Kidney (tissue), 22 donors: ENCODE measurements at places on chromosomes 7 and 10. TPM values are rescaled to one million over a fixed set of nuclear protein-coding genes. Genes with fewer than 3 reads are reported as not detected.
A peak's percentile ranks its signal among the peaks of the same experiment; 100 is the strongest.

DNA sequence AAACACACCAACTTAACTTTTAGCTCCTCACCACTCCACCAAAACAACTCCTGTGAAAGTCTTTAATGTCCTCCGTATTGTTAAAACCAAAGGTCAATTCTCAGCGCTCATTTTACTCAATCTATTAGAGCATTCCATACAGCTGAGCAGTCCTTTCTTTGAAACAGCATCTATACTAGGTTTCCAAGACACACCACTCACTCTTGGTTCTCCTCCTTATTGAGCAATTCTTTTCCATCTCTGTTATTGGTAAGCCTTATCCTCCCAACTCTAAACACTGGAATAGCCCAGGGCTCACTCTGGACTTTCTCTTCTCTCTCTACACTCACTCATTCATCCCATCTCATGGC lies 34.9 kb downstream of the COA1 start:
- H3K27ac ChIP-seq: no peak overlapping the region
- no peak overlapping the region for H3K4me3 ChIP-seq
- H3K27me3 ChIP-seq: no peaks in the 10 kb centered on the region
- no peak for DNase-seq

DNA sequence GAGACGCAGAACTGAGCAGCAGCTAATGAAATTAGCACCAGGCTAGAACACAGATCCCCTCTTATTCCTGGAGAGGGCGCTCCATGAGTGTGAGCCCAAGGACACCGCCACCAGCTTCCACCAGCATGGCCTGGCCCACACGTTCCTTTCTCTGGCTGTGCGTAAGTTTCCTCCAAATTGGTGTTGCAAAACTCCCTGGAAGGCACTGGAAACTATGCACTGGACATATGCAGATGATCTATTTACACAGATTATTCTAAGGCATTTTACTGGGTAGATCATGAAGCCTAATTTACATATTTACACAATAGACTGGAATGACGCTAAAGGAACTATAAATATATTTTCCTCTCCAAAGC lies 455.6 kb upstream of the FOXK1 start:
- H3K27ac ChIP-seq: no peak overlapping the region
- no peak overlapping the region for H3K4me3 ChIP-seq
- no peak for DNase-seq
- no peaks in the 10 kb centered on the region for H3K4me1 ChIP-seq
- no peaks in the 10 kb centered on the region for H3K36me3 ChIP-seq
- no peaks in the 10 kb centered on the region for H3K27me3 ChIP-seq

- H3K27ac ChIP-seq: no peak overlapping the region
- H3K4me3 ChIP-seq: no peak overlapping the region
- H3K4me1 ChIP-seq: no peaks in the 10 kb centered on the region
- H3K36me3 ChIP-seq: no peaks in the 10 kb centered on the region
- no peaks in the 10 kb centered on the region for H3K27me3 ChIP-seq
- DNase-seq: no peak
Measured at GRCh38 chr7:158325530-158326381, 261.9 kb downstream of the PTPRN2 start.

GRCh38 chr7:151877911-151878835 lies 1.3 kb upstream of the PRKAG2 start:
- H3K27me3 ChIP-seq: no peaks in the 10 kb centered on the region
- H3K27ac ChIP-seq: no peak overlapping the region
- H3K4me1 ChIP-seq: peaks cover 8% of the 10 kb centered on the region
- H3K36me3 ChIP-seq: no peaks in the 10 kb centered on the region
- peak; percentile 49 for DNase-seq

Gene GNAT3
- not detected for total RNA-seq

GRCh38 chr10:3068201-3068967 lies 1.0 kb downstream of the PFKP start:
- peaks cover 3% of the 10 kb centered on the region for H3K36me3 ChIP-seq
- peak overlapping the region; percentile 73 for H3K4me3 ChIP-seq
- H3K4me1 ChIP-seq: peaks cover 2% of the 10 kb centered on the region
- no peaks in the 10 kb centered on the region for H3K27me3 ChIP-seq
- H3K27ac ChIP-seq: peak overlapping the region; percentile 72
- peak; percentile 66 for DNase-seq

Gene BAIAP2L1
- 18.8 TPM for total RNA-seq

- no peak overlapping the region for H3K4me3 ChIP-seq
- no peak for DNase-seq
- no peaks in the 10 kb centered on the region for H3K36me3 ChIP-seq
- H3K27ac ChIP-seq: no peak overlapping the region
- H3K27me3 ChIP-seq: no peaks in the 10 kb centered on the region
Measured at GRCh38 chr10:44177610-44178009, 207.3 kb downstream of the CXCL12 start.
